Stimulated activated CD4-positive, alpha-beta T cell treated with anti-CD3 and anti-CD28 coated beads, Interleukin-12 subunit alpha, Interleukin-12 subunit beta, amount 100 ng/mL, for 48 hours (primary cell): ENCODE measurements at places on chromosomes 3 and 15.

- DNase-seq: no peak
Observed at GRCh38 chr15:72375501-72375845, 341 bp downstream of the HEXA start.

GRCh38 chr3:184786280-184786941, 25.6 kb upstream of the VPS8 start:
- DNase-seq: no peak

GRCh38 chr3:1727242-1727641, 371.4 kb upstream of the CNTN4 start:
- no peak for DNase-seq

DNA sequence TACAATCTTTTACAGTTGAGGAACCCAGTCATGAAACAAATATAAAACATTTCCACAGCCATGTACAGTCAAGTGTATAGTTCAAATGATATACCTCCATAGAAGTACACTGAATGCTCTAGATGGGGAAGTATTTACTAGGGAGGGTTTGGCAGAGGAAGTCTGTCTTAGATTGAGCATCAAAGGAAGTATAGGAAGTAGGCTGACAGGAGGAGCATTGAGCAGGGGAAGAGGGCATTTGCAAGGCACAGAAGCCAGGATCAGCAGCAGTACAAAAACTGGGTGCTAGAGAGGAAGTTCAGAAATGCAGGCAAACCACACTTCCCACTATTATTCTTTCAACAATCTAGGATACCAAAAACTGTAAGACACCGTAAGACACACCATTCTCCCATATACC, 122.6 kb downstream of the ANO10 start:
- no peak for DNase-seq

GRCh38 chr3:10205451-10206165, 40.9 kb downstream of the IRAK2 start:
- no peak for DNase-seq

DNA sequence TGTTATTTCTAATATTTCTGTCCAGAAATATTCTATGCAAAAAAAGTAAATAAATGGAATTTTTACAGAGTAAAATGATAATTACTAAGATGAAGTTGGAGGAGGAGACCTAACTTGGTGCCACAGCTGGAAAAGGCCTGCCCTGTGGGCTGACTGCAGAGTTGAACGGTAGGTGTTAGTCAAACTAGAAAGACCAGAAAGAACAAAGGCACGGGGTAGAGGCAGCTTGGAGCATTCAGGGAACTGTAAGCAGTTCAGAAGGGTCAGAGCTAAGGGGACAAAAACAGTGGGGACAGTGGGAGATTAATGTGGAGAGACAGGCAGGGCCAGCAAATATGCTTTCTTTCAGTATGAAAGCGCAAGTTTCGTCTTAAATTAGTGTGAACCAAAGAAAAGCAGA, 39.3 kb upstream of the PTPRG start:
- no peak for DNase-seq

- no peak for DNase-seq
Observed at GRCh38 chr3:109275702-109276293, 40.5 kb downstream of the DPPA2 start.

GRCh38 chr3:156037356-156037755, 83.0 kb upstream of the KCNAB1 start:
- DNase-seq: no peak

GRCh38 chr3:179546814-179547241, 15.9 kb upstream of the ACTL6A start:
- DNase-seq: no peak

GRCh38 chr15:32877252-32878019, 159.6 kb downstream of the GREM1 start:
- DNase-seq: no peak
